Small intestine (tissue), 16 donors: ENCODE measurements at places on chromosomes 12 and 14. TPM values are rescaled to one million over a fixed set of nuclear protein-coding genes. Genes with fewer than 3 reads are reported as not detected.

GRCh38 chr14:31489691-31490090, 1.9 kb upstream of the GPR33 start:
- no peak overlapping the region for H3K27ac ChIP-seq
- H3K4me3 ChIP-seq, result no peak overlapping the region
- no peaks in the 10 kb centered on the region for H3K27me3 ChIP-seq
- DNase-seq, result no peak
- H3K4me1 ChIP-seq, result no peaks in the 10 kb centered on the region

GRCh38 chr14:99516871-99517642, 35.8 kb downstream of the CCNK start:
- H3K4me3 ChIP-seq, result no peak overlapping the region
- DNase-seq, result no peak
- no peaks in the 10 kb centered on the region for H3K4me1 ChIP-seq
- H3K27ac ChIP-seq, result no peak overlapping the region
- no peaks in the 10 kb centered on the region for H3K27me3 ChIP-seq

- no peaks in the 10 kb centered on the region for H3K27me3 ChIP-seq
- no peaks in the 10 kb centered on the region for H3K4me1 ChIP-seq
- no peaks in the 10 kb centered on the region for H3K36me3 ChIP-seq
- H3K4me3 ChIP-seq, result no peak overlapping the region
- H3K27ac ChIP-seq, result no peak overlapping the region
These were observed 266.4 kb upstream of the SLC16A7 start for GRCh38 chr12:59329462-59329861.

The SERPINA9 gene
- polyA plus RNA-seq, result not detected

GRCh38 chr12:122788387-122788786, 14.0 kb downstream of the CCDC62 start:
- H3K27ac ChIP-seq, result no peak overlapping the region
- H3K4me3 ChIP-seq, result no peak overlapping the region
- H3K4me1 ChIP-seq, result no peaks in the 10 kb centered on the region
- H3K36me3 ChIP-seq, result no peaks in the 10 kb centered on the region
- DNase-seq, result no peak

The CLSTN3 gene
- polyA plus RNA-seq, result 6.5 TPM

DNA sequence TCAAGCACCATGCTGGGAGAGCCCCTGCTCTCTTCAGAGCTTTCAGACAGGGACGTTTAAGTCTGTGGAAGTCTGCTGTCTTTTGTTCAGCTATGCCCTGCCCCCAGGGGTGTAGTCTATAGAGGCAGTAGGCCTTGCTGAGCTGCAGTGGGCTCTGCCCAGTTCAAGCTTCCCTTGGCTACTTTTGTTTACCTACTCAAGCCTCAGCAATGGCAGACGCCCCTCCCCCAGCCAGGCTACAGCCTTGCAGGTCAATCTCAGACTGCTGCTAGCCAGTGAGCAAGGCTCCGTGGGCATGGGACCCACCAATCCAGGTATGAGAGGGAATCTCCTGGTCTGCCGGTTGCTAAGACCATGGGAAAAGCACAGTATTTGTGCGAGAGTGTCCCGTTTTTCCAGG, 37.4 kb upstream of the C12orf71 start:
- H3K27me3 ChIP-seq, result no peaks in the 10 kb centered on the region
- no peaks in the 10 kb centered on the region for H3K4me1 ChIP-seq
- no peaks in the 10 kb centered on the region for H3K36me3 ChIP-seq
- DNase-seq, result no peak
- no peak overlapping the region for H3K4me3 ChIP-seq
- H3K27ac ChIP-seq, result no peak overlapping the region

DNA sequence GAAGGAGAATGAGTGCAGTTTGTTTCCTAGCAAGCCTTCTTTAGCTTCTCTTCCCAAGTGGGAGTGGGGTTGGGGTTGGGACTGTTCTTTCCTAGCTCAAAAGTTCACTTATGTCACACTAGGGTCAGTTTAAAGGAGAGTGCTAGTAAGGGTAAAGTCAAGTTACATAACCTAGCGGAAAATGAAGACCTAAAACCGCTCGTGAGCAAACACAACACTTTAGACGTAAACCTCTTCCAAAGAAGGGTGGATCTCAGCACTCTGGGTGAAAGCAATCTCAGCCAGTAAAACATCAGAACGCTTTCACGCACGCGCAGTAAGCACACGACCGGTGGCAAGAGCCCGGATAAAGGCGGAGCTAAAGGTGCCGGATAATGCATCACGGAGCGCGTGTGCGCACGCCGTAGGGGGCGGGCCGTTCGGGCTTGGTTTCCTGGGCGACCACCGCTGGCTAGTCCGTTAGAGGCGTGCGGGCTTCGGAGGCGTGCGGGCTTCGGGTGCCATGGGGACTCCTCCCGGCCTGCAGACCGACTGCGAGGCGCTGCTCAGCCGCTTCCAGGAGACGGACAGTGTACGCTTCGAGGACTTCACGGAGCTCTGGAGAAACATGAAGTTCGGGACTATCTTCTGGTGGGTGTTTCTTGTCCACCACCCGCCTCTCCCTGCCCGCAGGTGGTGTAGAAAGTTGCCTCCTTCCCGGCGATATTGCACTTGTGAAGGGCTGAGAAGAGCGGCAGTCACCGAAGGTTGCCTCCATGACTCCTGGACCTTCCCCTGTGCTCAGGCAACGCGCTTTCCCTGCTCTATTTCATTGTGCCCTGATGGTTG, at the start of gene SNAPC1:
TSS of gene SNAPC1 (plus strand) at position 462 of the 828 bp plus-strand sequence. CDS start at position 503, 41 bp downstream.
- no peaks in the 10 kb centered on the region for H3K36me3 ChIP-seq
- no peaks in the 10 kb centered on the region for H3K27me3 ChIP-seq
- H3K4me3 ChIP-seq, result peak within 1 kb of the TSS; percentile 66
- peak; percentile 99 for DNase-seq

- peaks cover 2% of the 10 kb centered on the region for H3K36me3 ChIP-seq
- H3K4me1 ChIP-seq, result no peaks in the 10 kb centered on the region
- H3K27ac ChIP-seq, result no peak overlapping the region
- no peaks in the 10 kb centered on the region for H3K27me3 ChIP-seq
These were observed 37.4 kb upstream of the PSMA6 start for GRCh38 chr14:35254736-35255135.

GRCh38 chr12:13084898-13085640, 18.4 kb downstream of the GSG1 start:
- DNase-seq, result no peak
- H3K4me1 ChIP-seq, result no peaks in the 10 kb centered on the region
- no peak overlapping the region for H3K4me3 ChIP-seq
- H3K27me3 ChIP-seq, result no peaks in the 10 kb centered on the region
- no peak overlapping the region for H3K27ac ChIP-seq
- H3K36me3 ChIP-seq, result peaks cover 6% of the 10 kb centered on the region

DNA sequence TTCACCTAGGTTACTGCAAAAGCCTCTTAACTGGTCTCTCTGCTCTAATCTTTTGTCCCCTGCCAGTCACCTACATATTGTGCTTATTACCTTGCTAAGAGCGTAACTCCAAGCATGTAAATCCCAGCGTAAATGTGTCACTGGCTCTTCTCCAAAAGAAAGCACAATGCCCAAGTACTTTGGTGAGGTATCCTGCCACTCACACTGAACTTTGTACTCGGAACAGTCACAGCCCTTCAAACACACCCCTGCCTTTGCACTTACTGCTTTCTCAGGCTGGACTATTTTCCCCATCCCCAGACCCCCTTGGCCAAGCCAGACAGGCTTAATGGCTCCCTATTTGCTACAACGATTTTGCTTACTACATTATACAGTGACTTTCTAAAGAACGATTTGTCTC, 31.7 kb downstream of the GALNT4 start:
- peak overlapping the region; percentile 69 for H3K27ac ChIP-seq
- no peaks in the 10 kb centered on the region for H3K4me1 ChIP-seq
- peaks cover 21% of the 10 kb centered on the region for H3K36me3 ChIP-seq
- no peaks in the 10 kb centered on the region for H3K27me3 ChIP-seq
- DNase-seq, result peak; percentile 95

GRCh38 chr12:29980304-29980703, 196.6 kb upstream of the TMTC1 start:
- H3K27ac ChIP-seq, result no peak overlapping the region
- H3K4me3 ChIP-seq, result no peak overlapping the region
- no peak for DNase-seq
- H3K4me1 ChIP-seq, result no peaks in the 10 kb centered on the region
- no peaks in the 10 kb centered on the region for H3K36me3 ChIP-seq

DNA sequence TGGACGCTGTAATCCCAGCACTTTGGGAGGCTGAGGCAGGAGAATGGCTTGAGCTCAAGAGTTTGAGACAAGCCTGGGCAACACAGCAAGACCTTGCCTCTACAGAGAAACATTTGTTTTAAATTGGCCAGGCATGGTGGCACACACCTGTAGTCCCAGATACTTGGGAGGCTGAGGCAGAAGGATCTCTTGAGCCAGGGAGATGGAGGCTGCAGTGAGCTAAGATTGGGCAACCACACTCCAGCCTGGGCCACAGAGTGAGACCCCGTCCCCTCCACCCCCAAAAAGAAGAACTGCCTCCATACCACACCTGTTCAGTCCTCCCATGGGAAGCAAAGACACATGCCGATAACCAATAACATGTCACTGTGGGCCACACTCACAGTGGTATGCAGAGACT, 19.2 kb downstream of the CCDC85C start:
- H3K27ac ChIP-seq, result peak overlapping the region; percentile 60
- H3K4me1 ChIP-seq, result peaks cover 8% of the 10 kb centered on the region
- no peak overlapping the region for H3K4me3 ChIP-seq
- H3K27me3 ChIP-seq, result no peaks in the 10 kb centered on the region
- no peak for DNase-seq

The FOXA1 gene
- polyA plus RNA-seq, result 11.9 TPM

DNA sequence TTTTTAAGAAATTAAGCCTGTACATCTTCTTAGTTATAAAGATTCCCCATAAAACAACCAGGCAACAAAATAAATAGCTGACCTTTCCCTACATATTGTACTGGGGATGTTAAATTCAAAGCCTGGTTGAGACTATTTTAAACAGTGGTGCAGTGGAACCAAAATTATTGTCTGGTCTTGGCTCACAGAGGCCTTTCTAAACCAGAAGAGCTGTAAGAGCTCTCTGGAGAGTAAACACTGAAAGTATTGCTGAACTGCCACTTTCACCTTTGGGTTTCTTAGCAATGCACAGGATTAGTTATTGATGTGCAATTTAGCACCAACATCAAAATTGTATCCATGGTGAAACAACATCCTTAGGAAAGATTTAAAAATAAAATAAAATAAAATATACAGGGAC, 20.6 kb downstream of the RACGAP1 start:
- no peaks in the 10 kb centered on the region for H3K36me3 ChIP-seq
- no peak for DNase-seq
- H3K27ac ChIP-seq, result no peak overlapping the region
- no peaks in the 10 kb centered on the region for H3K4me1 ChIP-seq
- H3K4me3 ChIP-seq, result no peak overlapping the region

DNA sequence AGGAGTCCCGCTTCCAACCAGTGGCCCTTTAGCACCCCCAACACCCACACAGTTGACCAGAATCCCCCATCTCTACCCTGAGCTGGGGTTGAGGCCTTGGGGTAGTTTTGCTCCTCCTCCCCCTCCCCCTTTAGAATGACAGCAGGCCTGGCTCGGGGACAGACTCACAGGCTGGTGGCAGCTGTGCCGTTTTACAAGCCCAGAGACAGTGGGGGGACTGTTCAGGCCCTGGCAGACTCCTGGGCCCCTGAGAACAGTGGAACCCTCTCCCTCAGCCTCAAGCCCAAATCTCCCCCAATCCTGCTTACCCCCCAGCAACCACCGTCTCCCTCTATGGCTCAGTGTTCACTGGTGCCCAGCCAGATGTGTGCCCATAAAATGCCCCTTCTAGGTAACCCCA, 10.1 kb downstream of the TMEM119 start:
- no peak overlapping the region for H3K4me3 ChIP-seq
- H3K36me3 ChIP-seq, result no peaks in the 10 kb centered on the region
- H3K27ac ChIP-seq, result no peak overlapping the region
- H3K27me3 ChIP-seq, result no peaks in the 10 kb centered on the region

DNA sequence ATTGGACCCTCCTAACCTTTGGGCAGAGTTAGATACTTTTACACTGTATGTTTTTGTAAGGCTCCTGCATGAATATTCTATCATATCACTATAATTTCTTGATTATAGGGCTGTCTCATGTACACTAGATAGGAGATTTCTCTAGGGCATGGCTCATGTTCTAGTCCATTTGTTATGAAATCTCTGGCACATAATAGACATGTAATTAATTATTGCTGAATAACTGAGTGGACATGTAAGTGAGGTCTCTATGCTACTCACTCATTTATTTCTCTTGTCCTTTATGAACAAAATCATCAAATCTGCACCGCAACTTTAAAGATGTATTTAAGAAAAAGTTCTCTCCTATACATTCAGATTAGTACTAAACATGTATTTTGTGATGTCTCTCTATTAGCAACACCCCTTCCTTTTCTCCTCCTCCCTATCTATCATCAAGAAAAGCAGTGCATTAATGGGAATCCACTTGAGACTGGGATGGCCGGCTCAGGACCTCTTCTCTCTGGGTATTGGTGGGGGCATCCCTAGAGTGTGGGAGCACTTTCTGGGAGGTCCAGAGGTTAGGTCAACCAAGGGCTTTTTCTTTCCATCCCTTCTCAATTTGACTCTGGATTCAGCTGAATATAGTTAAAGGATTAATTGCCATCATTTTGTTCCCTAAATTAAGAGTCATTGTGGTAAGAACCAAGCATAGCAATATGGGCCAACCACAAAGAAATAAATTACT, 168.0 kb upstream of the HMGA2 start:
- H3K27me3 ChIP-seq, result no peaks in the 10 kb centered on the region

DNA sequence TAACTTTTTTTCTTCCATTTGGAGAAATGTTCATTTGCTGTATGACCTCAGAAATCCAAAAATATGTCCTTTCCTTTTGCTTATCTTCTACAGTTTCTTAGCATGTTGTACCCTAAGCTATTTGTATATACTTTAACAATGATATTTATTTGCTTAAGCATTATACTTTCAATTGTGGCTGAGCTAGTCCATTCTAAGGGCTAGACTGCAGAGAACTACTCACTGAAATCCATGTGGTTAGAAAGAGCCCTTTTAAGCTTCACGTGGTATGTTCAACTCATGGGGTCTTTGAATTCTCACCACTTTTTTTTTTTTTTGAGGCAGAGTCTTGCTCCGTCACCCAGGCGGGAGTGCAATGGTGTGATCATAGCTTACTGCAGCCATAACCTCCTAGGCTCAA, 122.5 kb downstream of the HMGA2 start:
- peaks cover 3% of the 10 kb centered on the region for H3K27me3 ChIP-seq
- no peaks in the 10 kb centered on the region for H3K36me3 ChIP-seq
- H3K4me1 ChIP-seq, result no peaks in the 10 kb centered on the region
- H3K4me3 ChIP-seq, result no peak overlapping the region

The SRRM4 gene
- 0.21 TPM for polyA plus RNA-seq

The ARHGAP9 gene
- 8.9 TPM for polyA plus RNA-seq

The GLIPR1L2 gene
- polyA plus RNA-seq, result 0.46 TPM

DNA sequence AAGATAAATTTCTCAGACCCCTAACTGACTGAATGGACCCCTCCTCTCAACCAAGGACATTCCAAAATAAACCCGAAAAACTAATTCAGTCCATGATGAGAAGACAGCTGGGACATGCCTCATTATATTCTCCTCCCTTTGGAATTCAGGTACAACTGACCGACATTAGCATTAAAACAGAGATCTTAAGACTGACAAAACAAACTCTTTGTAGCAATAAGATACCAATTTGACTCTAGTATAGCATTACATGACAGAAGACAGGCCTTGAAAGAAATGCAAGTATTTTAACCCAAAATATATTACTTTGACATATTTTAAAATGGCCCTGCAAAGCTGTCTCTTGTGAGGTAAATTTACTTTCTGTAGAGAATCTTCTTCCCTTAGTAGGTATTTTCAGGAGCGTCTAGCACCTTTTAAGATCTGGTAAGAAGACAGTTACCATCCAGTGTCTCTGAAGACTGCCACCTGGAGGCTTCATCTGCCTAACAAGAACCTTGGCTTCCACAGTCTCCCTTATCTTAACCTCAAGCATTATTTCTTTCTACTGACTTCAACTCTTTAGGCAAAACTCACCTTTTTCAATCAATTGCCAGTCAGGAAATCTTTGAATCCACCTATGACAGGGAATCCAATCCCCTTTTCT, 957.5 kb downstream of the SLC6A15 start:
- no peaks in the 10 kb centered on the region for H3K27me3 ChIP-seq
- no peak overlapping the region for H3K27ac ChIP-seq
- no peaks in the 10 kb centered on the region for H3K4me1 ChIP-seq
- DNase-seq, result no peak
- no peak overlapping the region for H3K4me3 ChIP-seq
- no peaks in the 10 kb centered on the region for H3K36me3 ChIP-seq
